ENCODE measurements at places on chromosomes 6 and 20.

- no peak for DNase-seq
These were observed 86.1 kb upstream of the EYA2 start for GRCh38 chr20:46808565-46808964.

- DNase-seq = no peak
These were observed 822 bp downstream of the RAB22A start for GRCh38 chr20:58310291-58310782.

DNA sequence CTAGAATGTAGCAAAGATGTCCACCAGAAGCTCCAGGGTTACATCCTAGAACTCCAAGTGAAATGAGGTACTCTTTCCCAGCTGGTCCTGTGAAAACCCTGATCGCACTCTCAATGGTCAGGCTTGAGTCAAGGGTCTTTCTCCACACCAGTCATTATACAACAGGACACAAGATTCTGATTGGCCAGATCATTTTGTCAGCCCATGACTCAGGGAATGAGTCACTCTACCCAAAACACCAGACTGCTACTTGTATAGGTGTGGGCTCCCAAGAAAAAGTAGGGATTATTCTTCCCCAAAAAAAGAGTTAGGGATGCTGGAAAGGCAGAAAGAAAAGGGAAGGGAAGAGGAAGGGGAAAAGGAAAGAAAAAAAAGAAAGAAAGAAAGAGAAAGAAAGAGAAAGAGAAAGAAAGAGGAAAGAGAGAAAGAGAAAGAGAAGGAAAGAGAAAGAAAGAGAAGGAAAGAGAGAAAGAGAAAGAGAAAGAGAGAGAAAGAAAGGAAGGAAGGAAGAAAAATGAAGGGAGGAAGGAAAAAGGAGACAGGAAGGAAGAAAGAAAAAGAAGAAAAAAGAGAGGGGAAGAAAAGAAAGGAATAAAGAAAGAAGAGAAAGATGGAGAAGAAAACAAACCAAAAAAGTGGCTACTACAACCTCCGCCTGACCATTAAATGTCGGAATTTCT lies 30.5 kb downstream of the ANKEF1 start:
- DNase-seq = no peak

- DNase-seq = no peak
These were observed 243.9 kb downstream of the ZNF217 start for GRCh38 chr20:53349730-53350129.

GRCh38 chr6:30543821-30544220 lies 12.5 kb downstream of the GNL1 start:
- DNase-seq = no peak

DNA sequence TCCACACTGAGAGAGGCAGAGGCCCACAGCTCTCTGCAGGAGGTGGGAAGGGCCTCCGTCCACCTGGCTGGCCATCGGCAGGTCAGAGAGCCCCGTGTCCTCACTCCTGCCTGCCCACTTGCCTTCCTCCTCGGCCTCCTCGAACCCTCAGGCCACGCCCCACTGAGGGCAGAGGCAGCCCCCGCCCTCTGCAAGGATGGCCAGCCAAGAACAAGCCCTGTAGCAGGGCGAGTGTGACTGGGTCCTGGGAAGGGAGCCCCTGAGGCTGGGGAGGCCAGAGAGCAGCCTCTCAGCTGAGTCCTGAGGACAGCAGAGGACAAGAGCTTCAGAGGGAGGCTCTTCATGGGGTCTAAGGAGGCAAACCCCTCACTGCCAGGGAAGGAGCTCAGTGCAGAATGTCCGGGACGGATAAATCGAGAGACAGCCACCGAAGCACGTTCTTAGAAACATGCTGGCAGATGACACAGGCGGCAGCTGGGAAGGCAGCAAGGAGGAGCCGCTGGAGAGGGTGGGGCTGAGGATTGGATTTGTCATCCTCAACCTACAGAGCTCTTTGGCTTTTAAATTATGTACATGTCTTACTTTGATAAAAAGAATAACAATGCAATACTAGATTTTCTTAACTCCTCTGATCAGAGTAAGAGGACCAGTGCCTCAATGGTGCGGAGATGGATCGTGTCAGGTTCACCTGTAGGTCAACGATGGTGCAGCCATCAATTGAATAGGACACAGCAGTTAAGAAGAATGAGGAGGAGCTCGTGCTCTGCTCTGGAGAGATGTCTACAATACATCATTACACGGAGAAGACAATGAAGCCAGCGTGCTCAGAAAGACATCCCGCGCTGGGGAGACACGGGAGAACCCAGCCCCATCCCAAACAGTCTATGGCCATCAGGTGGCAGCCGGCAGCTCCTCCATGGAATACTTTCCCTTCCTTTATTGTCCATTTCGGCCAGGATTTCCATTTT lies 53.0 kb downstream of the GNAS-AS1 start:
- no peak for DNase-seq
